ENCODE measurements at places on chromosomes 2 and 18.

DNA sequence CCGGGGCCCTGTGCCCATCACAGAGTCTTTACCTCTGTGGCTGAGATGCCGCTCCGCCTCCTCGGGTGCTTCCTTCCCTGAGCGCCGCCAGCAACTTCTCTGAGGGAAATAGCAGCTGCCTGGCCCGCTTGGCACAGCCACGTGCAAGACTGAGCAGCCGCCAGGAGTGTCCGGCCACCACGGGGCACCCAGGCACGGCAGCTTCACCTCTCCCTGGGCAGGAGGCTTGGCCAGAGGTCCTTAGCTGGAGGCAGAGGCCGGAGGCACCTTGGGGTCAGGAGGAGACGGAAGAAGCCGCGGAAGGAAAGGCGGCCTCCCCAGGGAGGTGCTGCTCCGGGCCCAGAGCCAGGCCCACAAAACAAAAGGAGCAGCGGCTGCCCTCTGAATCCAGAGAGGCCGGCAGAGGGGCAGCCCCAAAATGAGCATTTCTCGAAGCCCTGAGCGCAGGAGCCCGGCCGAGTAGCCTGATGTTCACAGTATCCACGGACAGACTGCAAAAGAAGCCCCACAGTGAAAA, 6.0 kb upstream of the LIMS2 start:
- DNase-seq: no peak

DNA sequence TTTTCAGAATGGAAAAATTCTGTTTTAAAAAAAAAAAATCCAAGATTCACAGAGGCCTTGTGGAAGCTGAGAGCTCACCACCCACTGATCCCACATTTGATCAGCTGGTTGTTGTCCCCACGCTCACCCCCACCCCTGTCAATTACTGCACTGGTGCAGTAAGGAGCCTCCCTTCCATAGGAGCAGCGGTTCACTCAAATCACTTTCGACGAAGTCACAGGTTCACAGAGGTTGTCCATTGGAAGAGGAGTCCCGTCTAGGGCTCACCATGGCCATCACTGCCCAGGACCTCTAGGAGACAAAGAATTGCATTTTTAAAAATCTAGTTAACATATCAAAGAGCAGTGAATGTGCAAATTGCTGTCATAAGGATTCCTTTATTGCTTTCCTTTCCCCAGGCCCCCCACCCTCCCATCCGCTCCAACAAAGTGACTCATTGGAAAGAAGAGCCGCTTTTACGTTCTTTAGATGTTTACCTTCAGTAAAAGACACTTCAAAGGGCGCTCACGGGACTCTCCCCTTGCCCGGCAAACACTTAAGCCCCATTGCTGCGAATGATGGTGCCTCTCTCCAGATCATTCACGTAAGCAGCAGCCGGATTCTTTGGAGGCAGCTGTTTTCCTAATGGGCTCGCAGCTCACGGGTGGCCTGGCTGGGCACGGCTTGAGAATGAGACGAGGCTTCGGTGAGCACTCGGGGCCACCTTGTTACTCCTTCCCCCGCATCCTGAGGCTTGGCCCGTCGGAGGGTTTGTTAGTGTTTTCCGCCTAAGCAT, 165.5 kb upstream of the SALL3 start:
- no peak for DNase-seq

DNA sequence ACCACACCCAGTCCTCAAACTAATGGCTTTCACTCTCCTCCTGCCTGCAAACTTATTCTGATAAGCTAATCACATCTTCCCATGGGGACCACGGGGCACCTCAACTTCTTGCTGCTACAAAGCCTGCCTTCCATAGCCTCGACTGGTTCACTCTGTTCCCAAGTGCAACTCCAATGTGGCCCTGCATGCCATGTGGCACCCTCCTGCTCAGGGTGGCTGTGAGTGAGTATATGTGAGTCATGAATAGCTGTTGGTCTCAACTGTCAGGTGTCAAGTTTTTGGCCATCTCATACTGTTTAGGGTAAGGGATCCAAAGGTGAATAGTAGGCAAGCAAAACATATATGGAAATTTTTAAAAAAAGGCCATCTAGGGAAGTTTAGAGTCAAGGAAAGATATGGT, 276.1 kb upstream of the DCC start:
- no peak for DNase-seq

DNA sequence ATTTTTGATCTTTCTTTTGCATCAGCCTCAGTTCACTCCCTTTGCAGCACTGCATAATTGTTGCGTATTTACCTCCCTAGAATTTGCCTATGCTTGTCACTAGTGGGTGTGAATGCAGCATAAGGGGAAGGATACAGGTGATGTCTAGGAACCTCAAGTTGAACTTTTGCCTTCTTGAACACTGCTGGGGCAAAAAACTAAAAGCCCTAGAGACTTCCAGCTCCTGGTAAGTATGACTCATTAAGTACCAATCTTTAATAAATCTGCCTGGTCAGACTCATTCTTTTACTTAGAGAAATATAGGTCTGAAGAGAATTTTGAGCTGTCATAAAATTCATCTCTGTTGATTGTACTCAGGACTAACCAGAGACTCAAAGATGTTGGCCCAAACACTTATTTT, 547.3 kb upstream of the FANCL start:
- no peak for DNase-seq

DNA sequence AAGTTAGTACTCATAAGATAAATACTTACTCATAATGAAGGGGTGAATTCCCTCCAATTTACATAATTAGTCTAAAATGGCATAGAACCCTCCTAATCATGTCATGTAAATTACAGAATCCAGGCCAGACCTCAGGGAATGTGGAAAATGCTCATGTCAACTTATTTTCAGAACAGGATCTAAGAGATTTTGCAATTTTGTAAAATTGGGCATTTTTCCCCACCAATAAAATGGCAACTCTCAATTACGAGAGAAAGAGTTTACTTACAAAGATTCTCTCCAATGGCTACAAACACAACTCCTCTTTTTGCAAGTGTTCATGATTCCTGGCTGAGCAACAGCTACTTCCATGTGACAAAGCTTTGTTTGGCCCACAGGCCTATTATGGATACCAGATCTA, 33.8 kb upstream of the SP5 start:
- DNase-seq: no peak

GRCh38 chr2:25324905-25325592, 16.7 kb downstream of the DNMT3A start:
- DNase-seq: no peak

GRCh38 chr2:46131-46470, 204 bp downstream of the FAM110C start:
- DNase-seq: no peak

- DNase-seq: no peak
Measured at GRCh38 chr18:60162388-60162787, 210.2 kb downstream of the MC4R start.

DNA sequence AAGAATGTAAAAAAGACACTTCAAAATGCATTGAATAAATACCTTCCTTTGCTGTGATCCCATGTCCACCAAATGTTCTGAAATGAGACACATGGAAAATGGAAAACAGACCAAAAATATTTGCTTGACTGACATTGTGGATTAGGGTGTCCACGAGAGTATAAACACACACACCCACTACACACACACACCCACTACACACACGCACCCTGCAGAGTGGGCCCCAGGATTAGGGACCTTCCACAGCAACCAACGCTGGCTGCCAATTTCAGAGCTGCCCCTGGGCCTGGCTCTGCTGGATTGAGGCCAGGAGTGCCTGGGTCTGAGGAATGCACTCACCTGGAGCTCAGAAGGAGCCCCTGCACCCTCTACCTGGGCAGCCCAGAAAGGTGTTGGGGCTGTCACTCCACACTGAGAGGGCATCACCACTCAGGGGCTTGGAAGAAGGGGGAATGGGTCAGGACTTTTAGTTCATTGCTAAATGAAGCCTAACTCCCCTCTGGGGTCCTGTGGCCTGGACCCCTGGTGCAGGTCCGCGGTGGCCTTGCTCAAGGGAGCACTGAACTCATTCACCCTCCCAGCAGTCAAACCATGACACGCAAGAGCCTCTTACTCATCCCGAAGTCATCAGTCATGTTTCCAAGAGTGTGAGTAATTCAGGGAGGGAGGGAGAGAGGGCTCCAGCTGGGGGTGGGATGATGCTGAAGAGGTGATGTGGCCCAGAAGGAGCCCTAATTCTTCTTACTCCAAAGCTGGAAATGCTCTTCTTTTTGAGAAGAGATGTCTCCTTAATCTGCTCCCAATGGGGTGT, 50.2 kb upstream of the PLB1 start:
- no peak for DNase-seq

GRCh38 chr2:3596901-3597417, 2.0 kb downstream of the COLEC11 start:
- no peak for DNase-seq

DNA sequence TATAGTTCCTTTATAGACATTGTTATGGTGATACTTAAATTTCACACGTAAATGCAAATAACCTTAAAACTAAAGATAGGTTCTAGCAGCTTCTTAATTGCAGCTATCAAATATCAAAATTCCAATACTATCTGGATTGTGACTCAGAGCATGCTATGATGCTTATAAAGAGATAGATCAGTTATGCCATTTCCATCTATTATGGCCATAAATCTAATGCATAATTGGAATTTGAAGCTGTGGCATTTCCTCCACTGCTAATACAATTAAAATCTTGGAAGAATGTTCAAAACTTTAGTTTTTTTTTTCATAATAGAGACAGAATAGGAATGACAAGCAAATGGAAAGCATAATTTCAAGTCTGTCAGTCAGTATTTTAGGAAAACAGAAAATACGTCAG, 220.8 kb upstream of the GALNT5 start:
- DNase-seq: no peak

DNA sequence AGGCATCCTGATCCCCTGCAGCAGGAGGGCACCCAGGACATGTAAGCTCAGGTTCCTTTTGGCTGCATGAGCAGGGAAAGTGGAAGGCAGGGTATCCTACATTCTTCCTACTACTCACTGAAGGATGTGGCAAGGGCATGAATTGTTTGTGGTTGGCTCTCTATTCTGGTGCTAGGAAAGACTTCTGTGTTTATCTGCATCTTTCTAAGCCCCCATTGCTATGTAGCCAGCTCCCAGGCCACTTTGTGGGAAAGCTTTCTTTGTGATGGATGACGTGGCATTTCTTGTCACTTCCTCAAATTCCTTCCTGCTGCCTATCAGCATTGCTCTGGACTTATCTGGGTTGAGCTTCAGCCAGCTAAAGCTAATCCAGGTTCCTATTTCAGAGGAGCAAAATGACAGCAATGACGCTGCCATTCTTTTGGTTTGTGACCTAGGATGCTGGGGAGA, 46.2 kb downstream of the MEIS1 start:
- no peak for DNase-seq

DNA sequence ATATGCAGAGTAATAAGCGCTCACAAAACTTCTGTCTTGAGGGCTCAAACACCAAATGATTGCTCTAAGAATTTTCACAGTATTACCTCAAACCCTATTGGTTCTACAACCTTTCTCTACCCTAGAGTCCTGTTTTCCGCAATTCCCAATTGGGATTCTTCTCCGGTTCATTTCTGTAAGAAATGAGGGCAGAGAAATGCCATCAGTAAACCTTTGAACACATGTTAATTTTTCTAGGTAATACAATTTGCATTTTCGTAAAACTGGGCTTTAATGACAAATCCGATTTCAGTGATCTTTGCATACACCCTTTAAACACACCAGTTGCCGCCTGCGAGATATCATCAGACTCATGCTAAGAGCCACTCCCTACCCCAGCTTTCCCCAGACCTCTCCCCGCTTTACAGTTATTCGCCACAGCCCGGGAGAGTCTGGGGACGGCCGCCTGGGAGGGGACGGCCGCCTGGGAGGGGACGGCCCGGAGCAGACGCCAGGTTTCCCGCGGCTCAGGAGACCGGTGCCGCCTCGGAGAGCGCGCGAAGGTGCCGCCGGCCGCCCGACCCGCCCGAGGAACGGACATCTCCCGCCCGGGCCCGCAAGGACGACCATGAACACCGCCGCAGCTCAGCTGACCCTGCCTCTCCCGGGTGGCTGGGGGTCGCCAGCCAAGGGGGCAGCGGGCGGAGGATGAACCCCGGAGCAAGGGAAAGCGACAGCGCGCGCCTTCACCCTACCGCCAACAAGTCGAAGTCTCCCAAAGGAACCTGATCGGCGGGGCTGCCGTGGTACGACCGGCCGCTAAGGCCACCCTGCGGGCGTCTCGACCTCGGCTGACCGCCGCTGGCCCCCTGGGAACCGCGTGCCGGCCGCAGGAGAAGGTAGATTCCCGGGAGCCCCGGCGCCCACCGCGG, 463 bp downstream of the SMC6 start:
- peak; percentile 38 for DNase-seq

GRCh38 chr2:230346465-230346864, 19.5 kb downstream of the SP140L start:
- no peak for DNase-seq

DNA sequence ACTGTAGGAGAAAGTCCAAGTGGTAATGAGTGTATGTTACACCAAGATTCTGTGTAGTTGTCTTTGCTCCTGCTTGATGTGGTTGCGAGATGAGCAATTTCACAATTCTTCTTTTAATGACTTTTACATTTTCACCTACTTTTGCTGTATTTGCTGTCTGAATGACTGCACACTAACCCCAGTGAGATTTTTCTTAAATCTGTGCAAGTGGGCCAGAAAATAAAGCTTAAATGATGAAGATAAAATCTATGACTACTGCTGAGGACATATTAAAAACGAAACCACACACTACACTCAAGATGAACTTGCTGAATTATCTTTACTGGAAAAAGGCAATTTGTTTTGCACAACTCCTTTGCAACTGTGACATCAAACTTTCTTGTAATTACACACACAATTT, 4.1 kb downstream of the LDAH start:
- no peak for DNase-seq

- DNase-seq: no peak
Measured at GRCh38 chr18:54712306-54712705, 116.0 kb upstream of the RAB27B start.

DNA sequence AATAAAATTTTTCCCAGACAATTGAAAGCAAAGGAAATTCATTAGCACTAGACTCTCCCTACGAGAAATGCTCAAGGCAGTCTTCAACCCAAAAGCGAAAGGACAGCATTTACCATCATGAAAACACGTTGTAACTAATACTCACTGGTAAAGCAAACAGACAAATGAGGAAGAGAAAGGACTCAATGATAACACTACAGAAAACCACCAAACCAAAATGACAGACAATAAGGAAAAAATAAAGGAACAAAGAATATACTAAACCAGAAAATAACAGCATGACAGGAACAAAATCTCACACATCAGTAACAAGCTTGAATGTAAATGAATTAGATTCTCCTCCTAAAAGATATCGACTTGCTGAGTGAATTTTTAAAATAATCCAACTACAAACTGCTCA, 190.7 kb downstream of the NOL4 start:
- DNase-seq: no peak

DNA sequence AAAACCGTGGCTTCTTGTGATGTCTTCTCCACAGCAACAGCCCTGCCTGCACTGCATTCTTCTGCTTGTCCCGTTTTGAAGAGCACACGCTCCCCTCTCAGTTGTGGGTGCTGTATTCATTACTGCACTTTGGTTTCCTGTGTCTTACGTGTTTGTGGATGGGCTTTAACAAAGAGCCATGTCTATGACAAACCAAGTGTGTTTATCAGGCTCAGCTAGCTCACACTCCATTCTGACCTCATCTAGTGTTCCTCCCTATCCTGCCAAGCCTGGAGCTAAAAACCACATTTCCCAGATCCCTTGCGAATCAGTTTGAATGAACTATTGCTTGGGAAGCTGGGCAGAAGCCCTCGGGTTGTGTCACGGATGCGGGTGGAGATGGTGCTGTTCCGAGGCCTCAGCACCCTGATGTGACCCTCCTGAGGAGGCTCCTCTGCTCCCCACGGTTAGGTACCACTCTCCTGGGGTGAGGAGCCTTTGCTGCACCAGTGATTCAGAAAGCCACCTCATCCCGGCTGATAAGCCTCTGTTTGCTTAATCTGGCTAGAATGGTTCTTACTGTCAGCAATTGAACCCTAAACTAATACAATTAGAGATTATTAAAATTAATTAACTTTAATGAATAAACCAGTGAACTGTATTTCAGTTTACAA, 116.5 kb downstream of the GALR1 start:
- DNase-seq: no peak
